ENCODE measurements at places on chromosomes 6 and 20. TPM values are rescaled to one million over a fixed set of nuclear protein-coding genes. Genes with fewer than 3 reads are reported as not detected.

- H3K27ac ChIP-seq: peak overlapping the region; percentile 38
- no peaks in the 10 kb centered on the region for H3K27me3 ChIP-seq
- H3K36me3 ChIP-seq: no peaks in the 10 kb centered on the region
Measured at GRCh38 chr6:140858381-140858971, 1274.2 kb upstream of the GJE1 start.

- no peak overlapping the region for H3K27ac ChIP-seq
- no peaks in the 10 kb centered on the region for H3K27me3 ChIP-seq
- no peak for DNase-seq
- H3K36me3 ChIP-seq: no peaks in the 10 kb centered on the region
Measured at GRCh38 chr6:4308364-4308763, 173.0 kb upstream of the ECI2 start.

SPTLC3 gene
- 21.7 TPM for total RNA-seq

DNA sequence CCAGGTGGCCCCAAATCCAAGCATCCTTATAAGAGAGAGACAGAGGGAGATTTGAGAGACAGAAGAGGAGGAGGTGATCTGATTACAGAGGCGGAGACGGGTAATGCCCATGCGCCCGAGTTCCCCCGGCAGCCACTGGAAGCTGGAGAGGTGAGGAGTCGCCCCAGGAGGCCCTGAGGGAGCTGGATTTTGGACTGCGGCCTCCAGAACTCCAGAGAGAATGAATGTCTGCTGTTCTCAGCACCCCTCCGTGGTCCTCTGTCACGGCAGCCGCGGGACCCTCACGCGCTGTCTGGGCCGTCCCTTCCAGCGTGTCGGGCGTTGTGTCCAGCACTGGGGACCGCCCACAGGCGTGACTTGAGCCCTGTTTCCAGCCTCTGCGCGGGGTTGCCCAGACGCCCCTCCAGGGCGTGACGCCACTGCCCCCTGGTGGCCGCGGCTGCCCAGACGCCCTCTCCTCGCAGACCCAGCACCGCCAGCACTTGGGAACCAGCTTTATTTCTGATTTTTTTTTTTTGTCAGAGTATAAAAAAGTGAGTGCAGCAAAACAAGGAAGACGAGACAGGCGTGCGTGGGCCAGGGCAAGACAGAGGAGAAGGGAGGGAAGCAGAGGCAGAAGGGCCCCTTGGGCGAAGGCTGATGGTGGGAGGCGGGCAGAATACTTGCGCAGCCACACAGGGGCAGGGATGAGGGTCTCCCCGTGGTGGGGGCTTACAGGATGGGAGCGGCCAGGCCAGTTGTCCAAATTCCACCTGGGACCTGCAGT is 4.1 kb upstream of the ZNF512B start:
- peaks cover 36% of the 10 kb centered on the region for H3K4me1 ChIP-seq
- no peaks in the 10 kb centered on the region for H3K36me3 ChIP-seq
- H3K27ac ChIP-seq: no peak overlapping the region
- H3K27me3 ChIP-seq: no peaks in the 10 kb centered on the region
- peak; percentile 91 for DNase-seq
- H3K4me3 ChIP-seq: peak overlapping the region; percentile 45

- no peaks in the 10 kb centered on the region for H3K27me3 ChIP-seq
- H3K36me3 ChIP-seq: no peaks in the 10 kb centered on the region
- DNase-seq: no peak
- peak overlapping the region; percentile 72 for H3K27ac ChIP-seq
Measured at GRCh38 chr20:22404419-22405170, 179.8 kb downstream of the FOXA2 start.

HLA-DOB gene
- total RNA-seq: 1.3 TPM

GRCh38 chr6:133467982-133468380 is 226.8 kb downstream of the EYA4 start:
- H3K4me3 ChIP-seq: no peak overlapping the region
- H3K27me3 ChIP-seq: no peaks in the 10 kb centered on the region
- H3K4me1 ChIP-seq: no peaks in the 10 kb centered on the region
- no peak for DNase-seq
- no peaks in the 10 kb centered on the region for H3K36me3 ChIP-seq

TCP11 gene
- 0.89 TPM for total RNA-seq

DNA sequence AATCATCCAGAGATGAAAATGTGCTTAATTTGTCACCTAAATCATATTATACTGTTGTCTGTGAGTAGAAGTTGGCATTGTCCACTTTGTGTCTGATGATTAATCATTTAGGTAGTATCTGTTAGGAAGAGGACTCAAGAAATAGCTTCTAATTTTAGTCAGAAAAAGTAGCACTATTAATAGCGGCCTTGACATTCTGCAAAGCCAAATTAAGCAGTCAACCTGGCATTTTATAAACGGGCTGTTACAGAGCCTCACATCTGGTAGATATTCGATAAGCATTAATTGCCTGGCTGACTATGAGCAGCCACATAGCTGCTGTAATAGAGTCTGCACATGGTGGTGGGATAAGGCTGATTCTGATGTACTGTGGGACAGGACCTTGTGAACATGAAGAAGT is 99.5 kb downstream of the KLHL32 start:
- no peaks in the 10 kb centered on the region for H3K36me3 ChIP-seq
- no peak overlapping the region for H3K27ac ChIP-seq
- H3K4me3 ChIP-seq: no peak overlapping the region
- H3K4me1 ChIP-seq: no peaks in the 10 kb centered on the region

RCAN2 gene
- 12.2 TPM for total RNA-seq
